ENCODE measurements at places on chromosomes 6 and 20. TPM values are rescaled to one million over a fixed set of nuclear protein-coding genes. Genes with fewer than 3 reads are reported as not detected.

DNA sequence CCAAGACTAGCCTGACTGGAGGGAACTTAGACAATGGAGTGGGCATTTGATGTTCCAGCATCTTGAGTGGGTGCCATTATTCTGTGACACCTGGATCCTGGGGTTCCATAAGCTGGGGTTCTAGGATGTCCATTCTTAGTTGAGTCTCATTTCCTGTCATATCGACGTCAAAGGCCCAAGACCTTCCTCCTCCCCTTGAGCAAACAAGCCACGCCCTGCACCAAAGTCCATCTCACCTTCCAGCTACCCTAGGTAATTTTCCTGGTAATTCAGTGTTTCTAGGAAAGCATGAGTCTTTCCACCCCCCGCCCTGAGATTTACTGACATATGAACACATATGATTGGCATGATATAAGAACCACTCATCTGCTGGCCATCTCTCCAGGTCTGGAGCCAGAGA, at the start of gene TRIM40:
Gene TRIM40 (plus strand): TSS at position 384 of the 400 bp plus-strand sequence. CDS start 897 bp downstream, outside the sequence.
- DNase-seq = no peak

GRCh38 chr6:87274660-87275274, 47.6 kb upstream of the SMIM8 start:
- no peak for DNase-seq

DNA sequence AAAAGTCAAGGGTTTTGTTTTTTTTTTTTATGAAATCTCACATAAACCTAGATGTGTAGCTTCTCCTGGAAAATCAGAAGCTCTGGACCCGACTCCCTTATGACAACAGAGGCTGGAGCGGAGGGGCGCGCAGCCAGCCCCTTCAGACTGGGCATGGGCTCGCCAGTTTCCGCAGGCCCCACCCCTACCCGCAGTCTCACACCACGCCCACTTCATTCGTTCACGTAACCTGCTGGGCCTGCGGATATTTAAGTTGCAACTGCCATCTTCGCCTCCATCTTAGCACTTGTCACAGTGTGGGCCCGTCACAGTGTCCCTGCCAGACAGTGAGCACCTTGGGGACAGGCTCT, 111.7 kb upstream of the PTPN1 start:
- no peak for DNase-seq

DNA sequence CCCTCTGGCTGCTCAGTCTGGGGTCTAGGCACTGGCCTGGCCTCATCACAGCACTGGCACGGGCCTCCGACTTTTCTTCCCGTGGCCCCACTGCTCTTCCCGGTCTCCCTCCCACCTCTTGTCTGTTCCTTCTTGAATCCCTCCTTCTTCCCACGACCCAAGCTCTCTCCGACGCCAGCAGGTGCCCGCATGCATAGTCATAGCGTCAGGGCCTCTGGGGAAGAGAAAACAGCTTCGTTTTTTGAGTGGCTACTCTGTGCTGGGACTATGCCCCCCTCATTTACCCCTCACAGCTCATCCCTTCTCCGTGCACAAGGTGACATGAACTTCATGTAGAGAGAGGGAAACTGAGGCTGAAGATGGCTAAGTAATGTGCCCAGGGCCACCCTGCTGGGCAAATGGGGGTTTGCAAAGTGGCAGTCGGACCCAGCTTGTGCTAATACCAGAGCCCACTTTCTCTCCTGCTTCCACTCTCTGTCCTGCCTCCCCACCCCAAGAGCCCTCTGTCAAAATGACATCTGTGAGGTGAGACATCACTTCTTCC, 59.2 kb downstream of the SYNJ2 start:
- DNase-seq = no peak

GRCh38 chr6:109315341-109316110, 66.7 kb downstream of the CD164 start:
- DNase-seq = no peak

Gene GRM4
- total RNA-seq = under 0.01 TPM

Gene CDH26
- 0.33 TPM for total RNA-seq

Gene LGSN
- total RNA-seq = not detected

Gene KIF16B
- 15.0 TPM for total RNA-seq
